ENCODE measurements at places on chromosomes 12 and 14.

- DNase-seq: peak; percentile 42
Measured at GRCh38 chr12:12032851-12033797, 37.6 kb upstream of the BCL2L14 start.

GRCh38 chr12:49730050-49730449 lies 11.3 kb upstream of the TMBIM6 start:
- DNase-seq: no peak

GRCh38 chr14:65738339-65738738 lies 325.8 kb downstream of the FUT8 start:
- DNase-seq: no peak

DNA sequence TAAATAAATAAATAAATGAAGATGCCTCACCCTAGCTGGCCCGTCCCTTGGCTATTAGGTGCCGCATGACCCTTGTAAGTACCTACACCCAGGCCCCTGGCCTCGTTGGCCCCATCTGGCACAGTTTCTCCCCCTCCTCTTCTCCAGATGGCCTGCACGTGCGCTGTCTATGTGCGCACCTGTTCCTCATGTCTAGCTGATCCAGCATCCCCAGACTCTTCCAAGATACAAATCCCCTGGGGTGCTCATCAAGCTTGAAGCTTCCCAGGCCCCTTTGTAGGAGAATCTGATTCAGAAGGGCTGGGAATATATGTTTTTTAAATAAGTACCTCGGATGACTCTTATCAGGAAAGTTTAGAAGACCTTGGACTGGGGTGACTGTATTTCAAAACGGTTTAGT lies 133.3 kb downstream of the CHST11 start:
- DNase-seq: no peak

DNA sequence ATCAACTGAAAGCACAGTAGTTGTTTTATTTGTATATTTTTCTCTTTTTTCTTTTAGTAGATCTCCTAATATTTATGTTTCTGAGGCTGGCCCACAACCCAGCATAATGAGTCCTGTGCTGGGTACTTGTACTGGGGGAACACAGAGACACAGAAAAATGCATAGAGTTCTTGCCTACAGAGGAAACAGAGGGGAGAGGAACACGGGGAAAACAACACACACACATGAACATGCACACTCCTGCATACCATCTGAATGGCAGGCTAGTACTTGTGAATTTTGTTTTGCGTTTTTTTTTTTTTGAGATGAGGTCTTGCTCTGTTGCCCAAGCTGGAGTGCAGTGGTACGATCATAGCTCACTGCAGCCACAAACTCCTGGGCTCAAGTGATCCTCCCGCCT lies 21.3 kb downstream of the PITPNM2 start:
- DNase-seq: no peak

- DNase-seq: no peak
Measured at GRCh38 chr14:34220921-34221320, 241.1 kb downstream of the SPTSSA start.

Measured in stimulated activated naive B cell treated with anti-CD40 and anti-IgM and Interleukin-4, amounts not matched to agents 10 μg/mL and 1 μg/mL and 100 μg/mL, for 72 hours (primary cell).